ENCODE measurements at places on chromosomes 6 and 20.

GRCh38 chr6:93975159-93975558, 555.8 kb upstream of the EPHA7 start:
- no peak for DNase-seq

GRCh38 chr6:89842228-89842627, 12.5 kb downstream of the CASP8AP2 start:
- DNase-seq, result no peak

DNA sequence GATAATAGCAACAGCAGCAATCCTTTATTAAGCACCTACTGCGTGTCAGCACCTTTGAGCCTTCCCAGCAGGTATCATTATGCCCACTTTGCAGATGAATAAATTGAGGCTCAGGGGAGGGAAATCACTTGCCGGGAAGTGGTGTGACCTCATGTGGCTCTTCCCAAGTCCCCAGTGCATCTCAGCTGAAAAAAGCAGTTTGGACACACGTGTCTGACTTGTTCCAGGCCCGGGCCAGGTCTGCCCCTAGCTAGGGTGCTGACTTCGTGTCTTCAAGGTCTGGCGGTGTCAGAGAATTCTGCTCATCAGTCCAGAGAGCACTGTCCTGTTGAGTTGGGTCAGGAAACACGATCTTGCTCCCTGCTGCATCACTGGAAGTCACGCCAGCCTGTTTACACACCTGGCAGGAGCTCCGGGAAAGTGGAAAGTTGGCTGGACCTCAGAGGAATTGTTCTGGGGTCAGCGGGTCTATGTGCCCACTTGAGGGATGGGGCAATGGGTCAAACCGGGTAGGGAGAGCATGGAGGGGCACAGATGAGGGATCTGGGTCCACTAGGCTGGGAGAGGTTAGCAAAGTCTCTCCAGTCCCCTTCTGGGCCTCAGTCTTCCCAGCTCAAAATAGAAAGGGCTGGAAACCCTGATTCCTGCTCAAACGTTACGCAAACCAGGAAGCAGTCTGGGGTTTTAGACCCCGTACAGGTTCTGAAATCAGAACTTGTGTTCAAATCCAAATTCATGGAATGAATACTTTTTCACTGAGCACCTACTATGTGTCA, 10.5 kb downstream of the SLC13A3 start:
- no peak for DNase-seq

DNA sequence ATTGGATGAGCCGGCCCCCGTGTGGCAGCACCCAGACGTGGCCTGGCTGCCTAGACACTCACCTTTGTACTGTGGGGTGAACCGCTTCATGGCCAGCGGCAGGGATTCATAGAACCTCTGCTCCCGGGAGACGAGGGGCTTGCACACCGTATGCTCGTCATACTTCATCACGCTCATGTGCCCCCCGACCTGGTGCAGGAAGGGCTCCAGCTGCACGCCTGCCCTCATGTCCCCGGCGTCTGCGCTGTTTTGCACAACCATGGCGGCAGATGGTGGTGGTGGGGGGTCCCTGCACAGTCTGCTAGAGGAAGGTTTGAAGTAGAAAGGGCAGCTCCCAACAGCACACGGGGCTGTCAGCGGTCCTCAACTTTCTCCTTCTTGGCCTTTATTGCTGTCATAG, 11.5 kb downstream of the IP6K3 start:
- no peak for DNase-seq

GRCh38 chr6:88008831-88009231, 38.8 kb upstream of the SPACA1 start:
- DNase-seq, result peak; percentile 18

All from HS-5 (cell line).